CD14-positive monocyte (primary cell): ENCODE measurements at places on chromosomes 3 and 15.

- DNase-seq: no peak
Observed at GRCh38 chr3:65854606-65855304, 184.0 kb downstream of the MAGI1 start.

DNA sequence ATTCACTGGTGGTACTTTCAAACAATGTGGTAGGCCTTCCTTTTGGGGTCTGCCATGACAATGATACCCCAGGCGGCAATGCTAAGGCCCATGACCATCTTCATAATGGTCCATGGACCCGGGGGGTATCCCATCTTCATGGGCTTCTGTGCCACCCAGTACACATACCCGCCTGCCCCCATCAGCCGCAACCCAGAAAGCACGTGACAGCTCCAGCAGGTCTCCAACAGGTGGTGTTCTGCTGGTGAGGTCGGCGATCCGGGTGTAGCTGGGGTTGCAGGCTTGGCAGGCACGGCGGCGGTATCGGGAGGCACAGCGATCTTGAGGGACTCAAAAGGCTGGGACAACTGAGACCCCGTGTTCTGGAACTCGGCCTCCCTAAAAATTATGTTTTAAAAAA, 214.5 kb downstream of the SNRPN start:
- no peak for DNase-seq

DNA sequence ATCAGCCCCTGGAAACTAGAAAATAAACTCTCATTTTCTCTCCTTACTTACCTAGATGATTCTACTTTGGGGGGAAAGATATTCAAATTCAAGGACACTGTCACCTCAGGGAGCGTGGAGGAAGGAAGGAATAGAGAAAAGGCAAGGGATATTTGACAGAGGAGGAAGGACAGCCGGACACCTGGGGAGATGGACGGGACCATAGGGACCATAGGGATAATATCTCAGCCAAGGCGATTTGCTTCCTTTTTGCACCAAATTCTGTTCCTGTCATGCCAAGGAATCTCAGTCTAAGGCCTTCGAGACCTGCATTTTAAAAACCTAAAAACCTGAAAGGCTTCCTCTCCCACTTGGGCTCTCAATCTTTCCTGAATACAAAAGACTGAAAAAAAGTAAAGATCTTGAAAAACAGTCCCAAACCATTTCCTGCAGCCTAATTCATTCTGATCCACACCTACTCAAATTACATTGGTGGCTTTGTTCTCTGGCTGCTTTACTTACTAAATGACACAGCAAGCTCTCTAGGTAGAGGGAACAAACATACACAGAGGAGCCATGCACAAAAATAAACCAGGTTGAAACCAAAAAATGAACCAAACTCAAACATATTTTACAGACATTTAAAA, 73.9 kb upstream of the SLC24A5 start:
- no peak for DNase-seq

DNA sequence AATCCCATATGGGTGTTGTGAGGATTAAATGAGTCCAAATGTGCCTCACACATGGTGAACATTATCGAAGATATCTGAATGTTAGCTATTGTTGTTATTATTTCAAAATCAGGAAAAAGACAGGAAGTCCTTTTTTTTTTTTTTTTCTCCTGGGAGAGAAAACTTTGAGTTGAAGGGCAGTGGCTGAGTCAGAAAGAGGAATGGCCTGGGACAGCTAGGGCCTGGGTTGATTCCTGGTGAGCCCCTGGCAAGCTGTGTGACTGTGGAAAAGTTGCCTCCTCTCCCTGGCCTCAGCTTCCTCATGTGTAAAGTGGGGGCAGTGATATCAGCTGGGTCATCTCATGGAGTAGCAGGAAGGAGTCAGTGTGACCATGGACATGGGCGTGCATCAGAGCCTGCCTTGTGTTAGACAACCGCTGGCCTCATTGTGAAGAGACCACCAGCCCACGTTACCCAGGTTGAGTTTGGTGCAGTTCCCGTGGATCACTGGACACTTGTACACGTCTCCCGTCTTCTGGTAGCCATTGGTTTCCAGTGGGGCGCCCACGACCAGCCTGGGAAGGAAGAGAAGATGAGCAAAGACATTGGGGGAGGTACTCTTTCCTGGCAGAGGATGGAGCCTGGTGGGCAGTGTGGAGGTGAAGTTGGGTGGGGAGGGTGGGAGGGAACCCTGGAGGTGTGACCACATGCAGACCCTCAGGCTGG, 63.1 kb downstream of the ITGA11 start:
- no peak for DNase-seq

GRCh38 chr3:176430244-176431037, 766.8 kb downstream of the TBL1XR1 start:
- DNase-seq: no peak

DNA sequence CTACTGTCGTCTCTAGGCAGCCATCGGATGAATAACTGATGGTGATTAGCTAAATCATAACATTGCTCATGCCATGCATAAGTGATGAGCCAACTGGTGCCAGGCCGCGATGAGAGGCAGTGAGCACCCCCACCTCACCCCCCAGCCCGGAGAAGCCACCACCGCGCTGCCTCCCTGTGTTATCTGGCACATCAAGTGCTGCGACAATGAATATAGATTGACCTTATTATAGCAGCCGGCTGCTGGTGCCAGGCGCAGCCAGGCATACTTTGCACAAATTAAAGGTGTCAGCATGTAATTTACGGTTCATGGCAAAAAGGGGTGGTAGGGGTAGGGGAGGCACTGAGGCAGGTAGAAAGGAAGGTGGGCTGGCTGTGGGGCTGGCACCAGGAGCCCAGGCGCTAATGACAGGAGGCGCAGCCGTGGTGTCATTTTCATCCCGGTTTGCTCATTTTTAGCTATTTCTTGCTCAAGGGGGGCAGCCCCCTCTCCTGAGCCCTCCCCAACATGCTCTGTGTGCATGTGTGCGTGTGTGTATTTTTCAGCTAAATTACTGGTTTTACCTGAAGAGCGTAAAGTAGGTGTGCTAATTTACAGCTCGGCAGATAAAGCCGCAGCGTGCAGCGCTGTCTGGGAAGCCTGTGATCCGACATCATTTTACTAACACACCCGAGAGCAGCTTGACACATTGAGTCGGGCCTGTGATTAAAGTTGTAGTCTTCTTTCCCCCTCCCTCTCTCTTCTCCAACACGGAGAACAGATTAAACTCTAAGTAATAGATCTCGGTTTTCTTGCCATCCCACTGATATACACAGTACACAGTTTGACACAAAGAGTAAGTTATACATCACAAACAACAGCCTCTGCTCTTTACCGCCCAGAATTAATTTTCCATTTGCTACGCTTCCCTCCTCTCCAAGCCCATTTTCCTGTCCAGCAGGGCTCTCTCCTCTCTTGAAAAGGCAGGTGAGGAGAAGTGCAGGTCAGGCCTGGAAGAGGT, 212.3 kb downstream of the RPLP1 start:
- DNase-seq: no peak

DNA sequence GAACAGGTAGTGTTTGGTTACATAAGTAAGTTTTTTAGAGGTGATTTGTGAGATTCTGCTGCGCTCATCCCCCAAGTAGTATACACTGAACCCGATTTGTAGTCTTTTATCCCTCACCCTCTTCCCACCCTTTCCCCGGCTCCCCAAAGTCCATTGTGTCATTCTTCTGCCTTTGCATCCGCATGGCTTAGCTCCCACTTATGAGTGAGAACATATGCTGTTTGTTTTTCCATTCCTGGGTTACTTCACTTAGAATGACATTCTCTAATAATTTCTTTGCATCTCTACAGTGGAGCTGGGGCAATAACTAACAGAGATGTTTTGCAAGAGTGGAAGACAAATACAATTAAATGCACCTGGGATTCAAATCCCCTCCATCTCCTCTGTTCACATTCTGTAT, 93.2 kb downstream of the TP63 start:
- no peak for DNase-seq

DNA sequence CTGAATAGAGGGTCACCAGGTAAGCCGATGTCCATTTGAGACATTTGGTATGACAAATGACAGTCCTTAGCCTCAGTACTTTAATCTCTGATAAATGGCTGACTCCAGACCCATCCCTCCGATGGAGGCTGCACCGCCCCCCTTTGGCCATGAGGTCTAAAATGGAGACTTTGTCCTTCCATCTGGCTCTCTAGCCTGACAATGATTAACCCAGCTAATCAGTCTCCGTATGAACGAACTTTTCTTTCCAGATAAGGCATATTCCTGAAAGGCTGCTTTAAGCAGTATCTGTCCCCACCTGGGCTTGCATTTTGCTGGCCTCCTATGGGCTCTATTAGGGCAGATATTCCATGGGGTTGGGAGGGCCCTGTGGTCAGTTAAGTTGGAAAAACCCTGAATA, 10.8 kb upstream of the MYZAP start:
- DNase-seq: no peak

DNA sequence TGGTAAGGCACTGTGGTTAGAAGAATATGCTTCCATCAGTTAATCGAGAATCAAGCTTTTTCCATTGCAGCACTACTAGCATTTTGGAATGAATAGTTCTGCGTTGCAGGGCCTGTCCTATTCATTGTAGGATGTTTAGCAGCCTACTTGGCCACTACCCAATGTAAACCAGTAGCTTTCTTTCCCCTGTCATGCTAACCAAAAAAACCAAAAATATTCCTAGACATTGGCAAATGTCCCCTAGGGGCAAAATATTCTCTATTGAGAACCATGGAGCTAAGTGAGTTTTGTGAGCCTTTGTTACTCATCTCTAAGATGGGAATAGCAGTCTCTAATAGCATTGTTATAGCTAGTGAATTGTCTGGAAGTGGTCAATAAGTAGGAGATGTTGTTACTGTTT, 187.2 kb downstream of the CADPS start:
- no peak for DNase-seq

- no peak for DNase-seq
Observed at GRCh38 chr3:160831401-160831800, 75.4 kb downstream of the PPM1L start.

DNA sequence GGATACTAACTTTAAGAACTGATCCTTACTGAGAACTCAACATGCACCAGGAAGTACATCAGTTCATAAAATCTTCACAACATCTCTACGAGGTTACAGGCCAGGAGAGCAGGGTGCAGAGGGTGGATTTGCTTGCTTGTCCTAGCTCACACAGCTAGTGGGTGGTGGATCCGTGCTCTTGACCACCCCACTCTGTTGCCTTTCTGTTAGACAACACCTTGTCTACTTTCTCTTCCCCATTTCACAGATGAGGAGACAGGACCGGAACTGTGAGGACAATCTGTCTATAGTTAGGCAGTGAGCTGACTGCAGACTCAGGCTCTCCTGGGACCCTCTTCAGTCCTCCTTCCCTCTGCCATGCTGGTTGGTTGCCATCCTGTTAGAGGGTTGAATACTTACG, 221.7 kb upstream of the TLE3 start:
- DNase-seq: peak; percentile 47

DNA sequence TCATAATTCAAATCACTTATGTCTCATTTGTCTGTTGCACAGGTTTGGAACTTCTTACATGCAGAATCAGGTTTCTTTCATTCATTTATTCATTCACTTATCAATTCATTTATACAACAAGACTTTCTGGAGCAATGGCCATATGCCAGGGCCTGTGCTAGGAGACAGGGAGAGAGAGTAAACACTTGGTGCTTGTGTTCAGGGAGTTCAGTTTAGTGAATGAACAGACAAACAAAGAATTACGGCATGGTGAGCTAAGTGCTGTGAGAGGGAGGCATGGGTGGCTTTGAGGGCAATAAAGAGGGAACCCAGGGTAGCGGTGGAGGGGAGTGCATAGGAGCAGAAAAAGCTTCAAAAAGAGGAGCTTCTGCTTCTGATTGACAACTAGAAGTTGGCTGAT, 8.5 kb upstream of the IREB2 start:
- no peak for DNase-seq

DNA sequence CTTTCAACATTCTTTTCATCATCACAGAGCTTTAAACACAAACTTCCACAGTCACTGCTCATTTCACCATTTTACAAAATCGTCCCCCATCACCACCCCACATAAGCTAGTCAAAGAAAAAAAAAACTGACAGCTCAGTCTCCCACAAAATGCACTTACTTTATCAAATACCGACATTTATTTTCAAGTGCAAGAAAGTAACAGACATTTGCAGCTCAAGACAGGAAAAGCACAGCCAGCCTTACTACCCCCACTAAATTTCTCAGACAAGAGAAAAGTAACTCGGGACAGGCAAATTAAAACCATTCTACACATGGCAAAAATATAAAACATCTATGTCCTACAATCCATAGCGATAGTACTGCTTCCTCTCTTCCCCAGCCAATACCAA, 402.4 kb downstream of the SHQ1 start:
- DNase-seq: no peak

- DNase-seq: no peak
Observed at GRCh38 chr15:89428246-89428645, 68.1 kb downstream of the RHCG start.

- DNase-seq: no peak
Observed at GRCh38 chr3:128133273-128133883, 9.8 kb upstream of the RUVBL1 start.

DNA sequence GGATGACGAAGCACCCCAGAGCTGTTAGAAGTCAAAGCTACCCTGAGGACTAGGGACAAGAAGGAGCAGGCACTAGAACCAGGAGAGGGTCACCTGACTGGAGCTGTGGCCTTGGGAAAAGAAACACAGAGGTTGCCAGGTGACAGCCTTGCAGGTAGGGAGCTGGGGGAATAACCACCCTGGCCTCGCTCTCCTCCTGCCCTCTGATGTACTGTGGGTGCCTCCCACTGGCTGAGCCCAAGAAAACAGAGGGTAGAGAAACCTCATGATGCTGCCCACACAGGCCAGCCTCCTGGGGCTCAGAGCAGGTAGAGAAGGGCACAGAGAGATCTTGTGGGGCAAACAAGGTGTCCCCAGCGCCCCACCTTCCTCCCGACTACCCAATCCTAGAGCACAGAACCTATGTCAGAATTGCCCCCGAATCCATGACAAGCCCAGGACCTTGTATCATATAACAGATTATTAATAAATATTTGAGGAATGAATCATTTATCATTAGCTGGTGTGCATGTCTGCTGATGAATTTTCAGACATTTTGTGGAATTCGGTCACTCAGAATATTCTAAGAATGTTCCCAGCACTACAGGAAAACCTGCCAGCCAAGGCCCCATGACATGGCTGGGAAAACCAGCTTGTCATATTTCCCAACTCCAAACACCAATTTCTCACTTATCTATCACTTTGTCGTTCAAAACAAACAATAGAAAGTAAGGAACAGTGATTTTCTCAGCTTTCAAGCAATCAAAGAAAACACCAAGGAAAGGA, 59.8 kb upstream of the MEX3B start:
- no peak for DNase-seq

DNA sequence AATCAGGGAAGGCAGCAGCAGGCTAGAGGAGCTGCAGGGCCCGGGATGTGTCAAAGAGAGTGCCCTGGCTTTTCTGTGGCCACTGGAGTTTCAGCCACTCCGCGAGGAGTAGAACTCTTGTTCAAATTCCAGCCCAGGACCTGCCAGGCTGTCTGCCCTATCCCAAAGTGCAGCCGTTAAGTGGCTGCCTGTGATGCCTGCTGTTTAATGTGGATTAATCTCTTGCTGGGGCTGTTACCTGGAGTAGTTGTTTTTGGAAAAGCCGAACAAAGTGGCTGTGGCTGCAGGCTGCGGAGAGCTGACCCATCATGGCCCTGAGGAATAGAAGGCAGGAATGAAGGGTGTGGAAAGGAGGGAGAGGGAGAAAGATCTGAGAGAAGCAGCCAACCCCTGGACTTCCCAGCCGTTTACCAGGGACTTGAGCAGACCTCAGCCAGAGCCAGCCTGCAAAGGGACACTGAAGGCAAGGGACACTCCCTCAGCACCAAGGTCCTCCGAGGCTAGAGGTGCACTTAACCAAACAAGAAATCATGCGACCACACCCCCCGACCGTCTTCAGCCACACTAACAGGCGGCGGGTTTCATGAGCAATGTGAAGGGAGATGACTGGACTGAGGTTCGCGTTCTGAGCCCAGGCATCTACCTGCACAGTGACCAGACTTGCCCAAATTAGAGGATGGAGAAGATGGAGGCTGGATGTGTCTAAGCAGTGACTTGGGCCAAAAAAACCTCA, 4.7 kb downstream of the CDAN1 start:
- no peak for DNase-seq
